ENCODE measurements at places on chromosomes 11 and 22.
A peak's percentile ranks its signal among the peaks of the same experiment; 100 is the strongest.

GRCh38 chr11:100827934-100828661, 141.0 kb downstream of the ARHGAP42 start:
- no peak for DNase-seq

DNA sequence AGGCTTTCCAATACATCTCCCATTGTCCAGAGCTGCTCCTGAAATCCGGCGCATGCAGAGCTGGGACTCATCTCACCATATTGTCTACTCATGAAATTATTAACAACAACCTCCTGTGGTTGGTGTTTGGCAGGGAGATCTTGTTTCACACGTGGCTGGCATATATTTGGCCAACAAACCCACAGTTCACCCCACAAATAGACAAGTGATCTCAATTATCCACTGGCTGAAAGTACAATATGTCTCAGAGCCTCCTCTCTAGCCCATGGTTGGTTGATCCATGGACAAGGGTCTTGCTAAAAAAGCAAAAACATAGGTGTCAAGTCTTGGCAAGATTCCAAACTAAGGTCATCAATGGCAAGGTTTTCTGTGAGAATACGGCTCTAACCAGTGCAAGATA, 386.9 kb downstream of the ETS1 start:
- no peak for DNase-seq

DNA sequence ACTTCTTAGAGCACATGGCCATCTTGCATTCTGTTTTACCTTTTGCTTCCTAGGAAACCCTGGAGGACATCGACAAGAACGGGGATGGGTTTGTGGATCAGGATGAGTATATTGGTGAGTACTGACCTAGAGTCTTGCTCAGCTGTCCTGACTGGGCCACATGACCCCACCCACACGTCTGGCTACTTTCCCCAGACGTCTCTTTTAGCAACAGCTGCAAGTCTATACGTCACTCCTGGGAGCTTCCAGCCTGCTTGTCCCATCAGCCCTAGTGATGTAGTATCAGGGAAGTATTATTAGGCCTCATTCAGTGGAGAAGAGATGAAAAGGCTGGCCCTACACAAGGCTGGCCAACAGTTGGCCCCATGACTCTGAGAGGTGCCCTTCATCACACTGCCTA, 9.6 kb downstream of the RCN1 start:
- no peak for DNase-seq

- no peak for DNase-seq
These were observed 10.5 kb downstream of the KLHL35 start for GRCh38 chr11:75422248-75423231.

- no peak for DNase-seq
These were observed 52.2 kb downstream of the IRAG1 start for GRCh38 chr11:10641177-10641911.

- DNase-seq = peak; percentile 31
These were observed 86.3 kb downstream of the CCDC83 start for GRCh38 chr11:85941380-85941973.

DNA sequence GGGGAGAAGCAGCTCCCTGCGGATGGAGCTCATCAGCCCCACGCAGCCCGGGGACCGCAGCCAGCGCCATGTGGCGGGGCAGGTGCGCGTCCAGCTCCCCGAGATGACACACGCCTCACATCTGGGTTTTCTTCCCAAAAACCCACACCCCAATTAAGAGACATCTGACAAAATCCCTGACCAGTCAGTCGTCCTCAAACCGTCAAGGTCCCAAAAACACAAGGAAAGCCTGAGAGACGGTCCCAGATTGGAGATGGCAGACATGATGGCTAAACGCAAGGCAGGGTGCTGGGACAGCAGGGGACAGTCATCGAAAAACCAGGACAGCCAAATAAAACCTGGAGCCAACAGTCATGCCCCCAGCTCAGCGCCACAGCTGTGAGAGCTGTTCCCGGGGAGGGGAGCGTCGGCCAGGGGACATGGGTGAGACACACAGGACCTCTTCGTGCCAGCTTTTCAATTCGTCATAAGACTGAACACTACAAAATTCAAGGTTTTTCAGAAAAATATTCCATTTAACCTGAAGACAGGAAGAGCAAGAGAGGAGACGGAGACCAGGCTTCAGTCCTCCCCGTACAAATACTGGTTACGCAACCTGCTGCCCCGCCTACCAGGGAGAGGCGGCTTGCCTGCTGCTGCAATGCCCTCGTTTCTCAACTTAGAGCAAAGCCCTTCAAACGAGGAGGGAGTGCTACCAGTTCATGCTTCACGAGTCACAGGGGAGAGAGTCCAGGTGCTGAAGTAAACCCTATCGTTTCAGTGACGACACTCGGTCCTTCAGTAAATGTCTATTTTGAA, 10.5 kb downstream of the TOLLIP start:
- no peak for DNase-seq

GRCh38 chr11:78465169-78465942, 47.7 kb upstream of the GAB2 start:
- peak; percentile 37 for DNase-seq

GRCh38 chr22:30891443-30891755, 77.2 kb downstream of the MORC2 start:
- DNase-seq = no peak

DNA sequence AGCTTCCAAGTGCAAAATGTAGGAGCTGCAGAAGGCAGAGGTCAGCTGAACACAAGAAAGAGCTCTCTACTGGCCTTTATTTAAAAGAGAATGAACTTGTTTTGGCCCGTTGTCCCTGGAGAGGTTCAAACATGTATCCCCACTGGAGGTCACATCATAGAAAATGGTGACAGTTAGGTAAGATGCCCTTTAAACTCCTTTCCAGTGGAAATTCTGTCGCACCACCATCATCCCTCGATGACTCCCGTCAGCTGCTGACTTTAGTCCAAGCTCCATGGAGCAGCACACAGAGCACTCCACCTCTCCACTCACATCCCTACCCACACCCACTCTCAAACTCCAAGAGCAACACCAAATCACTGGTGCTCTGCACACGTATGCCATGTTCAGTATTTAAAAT, 15.2 kb upstream of the P4HA3 start:
- no peak for DNase-seq

DNA sequence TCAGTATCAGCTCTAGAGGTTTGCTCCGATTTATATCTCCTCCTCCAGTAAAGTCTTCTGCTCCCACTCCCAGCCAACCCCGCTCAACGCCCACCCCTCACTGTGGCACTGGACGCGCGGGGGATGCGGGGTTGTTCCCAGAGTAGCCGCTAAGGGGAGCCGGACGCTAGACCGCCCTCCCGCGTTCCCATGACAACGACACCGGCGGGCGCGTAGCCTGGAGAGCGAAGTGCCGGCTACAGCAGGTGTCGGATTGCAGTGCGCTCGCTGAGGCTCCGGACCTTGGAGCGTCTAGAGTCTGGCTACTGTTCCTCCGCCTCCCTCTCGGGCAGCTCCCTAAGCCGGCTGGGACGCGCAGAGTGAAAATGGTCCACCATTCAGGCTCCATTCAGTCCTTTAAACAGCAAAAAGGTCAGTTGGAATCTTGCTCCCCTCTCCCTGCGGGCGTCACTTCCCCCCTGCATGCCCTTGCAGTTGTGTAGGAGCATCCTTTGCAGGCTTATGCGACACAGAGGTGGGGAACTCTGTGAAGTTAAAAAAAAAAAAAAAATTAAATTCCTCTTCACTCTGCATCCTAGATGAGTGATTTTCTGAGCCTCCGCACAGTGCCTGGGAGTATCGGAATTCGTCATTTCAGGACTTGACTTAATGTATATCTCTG, at the start of gene ANO3:
Gene ANO3, plus strand, starts transcription at position 220 of the 661 bp plus-strand sequence. Its CDS starts 146 bp downstream, at position 366.
- no peak for DNase-seq

GRCh38 chr11:119999220-119999619, 138.7 kb downstream of the TRIM29 start:
- no peak for DNase-seq

DNA sequence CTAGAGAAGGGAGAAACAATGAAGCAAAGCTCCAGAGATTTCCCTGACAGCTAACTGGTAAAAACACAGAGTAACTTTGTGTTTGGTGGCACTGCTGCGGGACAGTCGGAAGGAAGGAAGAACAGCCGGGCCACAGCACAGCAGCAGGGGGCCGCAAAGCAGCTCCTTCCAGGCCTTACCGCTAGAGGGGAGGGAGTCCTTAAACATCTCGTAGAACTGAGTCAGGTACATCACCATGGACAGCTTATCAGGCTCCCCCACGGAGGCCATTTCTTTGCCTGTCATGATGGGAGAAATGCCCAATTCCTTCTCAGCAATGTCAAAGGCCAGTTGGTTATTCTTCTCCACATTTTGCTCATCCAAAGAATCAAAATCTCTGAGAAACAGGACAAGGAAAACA, 114.6 kb upstream of the BID start:
- DNase-seq = no peak

DNA sequence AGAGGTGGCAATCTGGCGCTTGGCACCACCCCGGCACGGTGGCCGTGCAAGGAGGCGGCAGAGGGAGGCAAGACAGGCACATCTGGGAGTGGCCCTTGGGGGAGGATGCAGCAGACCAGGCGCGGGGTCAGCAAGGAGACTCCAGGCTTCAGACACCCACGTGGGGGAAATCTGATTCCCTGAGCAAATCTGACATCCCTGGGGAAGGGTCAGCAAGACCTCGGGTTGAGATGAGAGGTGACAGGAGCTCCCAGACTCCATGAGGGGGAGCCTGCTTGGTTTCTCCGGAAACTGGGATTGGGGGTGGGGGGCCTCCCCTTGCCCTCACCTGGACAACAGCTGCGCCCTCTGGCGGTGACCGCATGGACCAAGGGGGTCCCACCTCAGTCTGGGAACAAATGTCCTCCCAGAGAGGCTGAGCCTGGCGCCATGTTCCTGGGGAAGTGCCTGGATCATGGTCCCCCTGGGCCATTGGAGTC, 4.0 kb upstream of the RCOR2 start:
- peak; percentile 13 for DNase-seq

GRCh38 chr22:40310081-40310767, 36.1 kb upstream of the ADSL start:
- DNase-seq = no peak

GRCh38 chr11:33868647-33869461, 23.0 kb downstream of the LMO2 start:
- no peak for DNase-seq

GRCh38 chr11:22479971-22480720, 142.0 kb downstream of the SLC17A6 start:
- DNase-seq = no peak

DNA sequence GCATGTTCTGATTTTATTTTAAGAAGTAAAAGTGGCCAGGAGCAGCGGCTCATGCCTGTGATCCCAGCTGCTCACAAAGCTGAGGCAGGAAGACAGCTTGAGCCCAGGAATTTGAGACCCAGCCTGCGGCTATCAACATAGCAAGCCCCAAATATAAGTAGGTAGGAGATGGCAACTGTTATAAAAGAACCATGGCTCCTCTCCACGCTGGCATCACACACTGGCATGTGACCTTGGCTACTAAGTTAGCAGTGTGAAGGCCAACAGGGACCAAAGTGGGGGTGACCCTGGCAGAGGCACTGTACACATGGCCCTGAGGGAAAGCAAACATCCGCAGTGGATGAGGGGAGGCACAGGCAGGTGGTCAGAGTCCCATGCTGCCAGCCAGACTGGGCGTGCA, 33.0 kb downstream of the TPST2 start:
- no peak for DNase-seq

GRCh38 chr22:19012308-19012986, 76.4 kb upstream of the PRODH start:
- DNase-seq = no peak

- no peak for DNase-seq
These were observed 219.4 kb downstream of the BRD1 start for GRCh38 chr22:49608228-49608627.

- peak; percentile 35 for DNase-seq
These were observed 320 bp upstream of the PHLDA2 start for GRCh38 chr11:2929531-2929949.

Data from CD4-positive, alpha-beta T cell treated with Interleukin-4 for 4 hours (primary cell).